HT1080 (cell line): ENCODE measurements at places on chromosomes 1 and 21. TPM values are rescaled to one million over a fixed set of nuclear protein-coding genes. Genes with fewer than 3 reads are reported as not detected.

C21orf58 gene
- 11.5 and 16.4 TPM in 2 replicates for total RNA-seq

ADGRL2 gene
- 21.6 and 27.2 TPM in 2 replicates for total RNA-seq

TMPRSS2 gene
- total RNA-seq, result not detected in 2 replicates

COPA gene
- total RNA-seq, result 115 and 133 TPM in 2 replicates

PRDX6 gene
- total RNA-seq, result 185 and 243 TPM in 2 replicates

OLIG2 gene
- total RNA-seq, result not detected in 2 replicates

OSBPL9 gene
- total RNA-seq, result 28.5 and 34.3 TPM in 2 replicates

CELA3A gene
- total RNA-seq, result not detected in 2 replicates
